ENCODE measurements at places on chromosomes 3 and 15.

DNA sequence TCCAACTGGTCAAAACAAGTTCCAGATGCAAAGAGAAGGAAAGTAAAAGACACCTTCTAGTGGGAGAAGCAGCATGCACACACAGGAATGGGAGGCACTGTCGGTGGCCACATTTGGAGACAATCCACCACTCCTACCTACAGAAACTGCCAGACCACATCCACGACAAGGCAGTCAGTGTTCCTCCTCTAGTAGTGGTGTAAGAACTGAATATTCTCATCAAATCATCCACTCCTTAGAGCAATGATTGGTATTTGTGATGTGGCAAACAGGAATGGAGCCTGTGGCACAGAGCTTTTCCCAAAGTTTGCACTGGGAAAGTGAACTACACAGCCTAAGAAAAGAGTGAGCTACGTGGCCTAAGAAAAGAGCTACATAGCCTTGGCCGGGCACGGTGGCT is 5.1 kb upstream of the SPINT1 start:
- no peak for DNase-seq

DNA sequence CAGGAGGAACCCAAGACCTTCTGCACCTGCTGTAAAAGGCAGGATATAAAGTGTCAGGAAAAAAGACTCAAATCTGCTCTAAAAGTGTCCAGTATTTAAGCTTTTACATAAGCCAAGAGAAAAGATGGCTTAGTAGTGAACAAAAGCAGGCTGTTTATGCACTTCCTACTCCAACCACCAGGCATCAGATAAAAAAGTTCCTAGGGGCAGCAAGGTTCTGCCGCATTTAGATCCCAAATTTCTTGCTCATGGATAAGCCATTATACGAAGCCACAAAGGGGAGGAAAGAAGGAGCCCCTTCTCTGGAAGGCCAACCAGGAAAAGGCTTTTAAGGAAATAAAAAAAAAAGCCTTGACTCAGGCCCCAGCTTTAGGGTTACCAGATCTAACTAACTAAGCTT is 10.6 kb upstream of the SLC9C1 start:
- no peak for DNase-seq

DNA sequence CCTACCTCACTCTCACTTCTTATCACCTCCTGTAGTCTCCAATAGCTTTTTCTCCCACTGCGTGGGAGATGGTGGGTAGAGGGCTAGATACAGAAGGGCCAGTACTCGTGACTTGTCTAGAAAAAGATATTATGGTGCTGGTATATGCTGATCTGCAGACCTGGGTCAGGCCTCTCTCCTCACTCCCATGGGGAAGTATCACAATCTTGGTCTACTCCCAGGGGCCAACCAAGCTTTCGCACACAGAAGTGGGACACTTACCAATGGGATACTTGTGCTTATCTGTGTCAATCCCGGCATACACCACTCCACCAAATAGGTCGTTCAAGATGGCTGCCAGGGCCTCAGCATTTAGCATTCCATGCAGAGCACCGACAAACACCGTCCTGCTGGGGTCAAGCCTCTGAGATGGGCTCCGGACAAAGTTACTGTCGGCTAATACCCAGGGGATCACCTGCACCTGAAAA is 9.0 kb upstream of the RPS17 start:
- no peak for DNase-seq

DNA sequence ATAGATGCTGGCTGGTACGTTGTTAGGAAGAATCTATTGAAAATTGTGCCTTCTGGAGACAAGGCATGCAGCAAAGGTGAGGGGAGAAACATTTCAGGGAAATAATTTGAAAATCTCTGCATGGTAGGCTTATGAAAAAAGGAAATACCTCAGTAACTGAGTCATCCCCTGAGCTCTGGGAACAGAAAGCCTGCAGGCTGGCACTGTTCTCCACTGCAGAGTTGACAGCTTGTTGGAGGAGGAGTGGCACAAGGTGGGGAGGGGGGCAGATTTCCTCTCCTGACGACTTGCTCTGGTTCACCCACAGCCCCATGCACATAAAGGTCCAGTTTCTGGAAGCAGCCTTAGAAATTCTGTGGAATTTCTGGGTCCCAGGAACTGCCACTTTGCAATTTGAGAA is 179.4 kb downstream of the ABHD5 start:
- no peak for DNase-seq

GRCh38 chr3:126267169-126267975 is 87.0 kb upstream of the ALDH1L1 start:
- no peak for DNase-seq

DNA sequence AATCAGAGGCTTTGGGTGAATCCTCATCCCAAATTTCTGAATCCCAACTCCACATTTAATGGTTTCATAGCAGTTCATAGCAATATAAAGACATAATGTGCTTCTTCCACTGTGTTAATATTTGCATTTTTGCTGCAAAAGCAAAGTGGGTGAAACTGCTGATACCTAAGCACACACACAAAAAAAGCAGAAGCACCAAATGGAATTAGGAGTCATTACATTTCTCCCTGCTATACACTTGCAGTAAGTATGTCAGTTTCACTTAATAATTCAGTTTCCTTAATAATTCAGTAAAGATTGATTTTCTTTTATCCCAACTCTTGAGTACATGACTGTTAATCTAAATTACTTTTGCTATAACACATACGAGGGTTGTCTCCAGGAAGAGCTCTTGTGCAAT is 48.9 kb upstream of the ALCAM start:
- DNase-seq: no peak

DNA sequence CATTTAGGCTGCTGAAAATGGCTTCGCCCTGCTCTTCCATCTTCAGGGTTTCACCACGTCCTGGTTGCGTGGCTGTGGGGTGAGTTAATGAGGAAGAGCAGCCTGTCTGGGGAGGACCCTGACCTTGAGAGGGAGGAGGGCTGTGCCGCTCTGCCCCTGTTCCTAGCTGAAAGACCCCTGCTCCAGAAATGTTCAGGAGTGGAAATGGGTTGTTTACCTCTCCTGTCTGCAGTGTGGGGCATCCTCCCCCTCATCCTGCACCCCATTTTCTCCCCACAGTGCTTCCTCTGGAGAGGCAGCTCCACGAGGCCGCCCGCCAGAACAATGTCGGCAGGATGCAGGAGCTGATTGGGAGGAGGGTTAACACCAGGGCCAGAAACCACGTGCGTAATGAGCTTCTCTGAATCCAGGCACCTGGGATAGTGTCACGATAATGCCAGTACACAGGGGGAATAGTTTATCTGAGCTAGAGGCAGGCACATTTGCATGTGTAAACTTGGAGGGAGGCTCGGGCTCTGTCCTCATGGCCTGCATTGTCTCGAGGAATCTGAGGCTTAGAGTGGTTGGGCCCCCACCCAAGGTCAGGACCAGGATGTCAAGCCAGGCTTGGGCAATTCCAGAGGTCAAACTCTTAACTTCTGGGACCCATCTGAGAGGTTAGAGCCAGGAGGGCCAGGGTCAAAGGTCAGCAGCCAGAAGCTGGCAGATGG is 4.0 kb downstream of the ANKDD1A start:
- no peak for DNase-seq

DNA sequence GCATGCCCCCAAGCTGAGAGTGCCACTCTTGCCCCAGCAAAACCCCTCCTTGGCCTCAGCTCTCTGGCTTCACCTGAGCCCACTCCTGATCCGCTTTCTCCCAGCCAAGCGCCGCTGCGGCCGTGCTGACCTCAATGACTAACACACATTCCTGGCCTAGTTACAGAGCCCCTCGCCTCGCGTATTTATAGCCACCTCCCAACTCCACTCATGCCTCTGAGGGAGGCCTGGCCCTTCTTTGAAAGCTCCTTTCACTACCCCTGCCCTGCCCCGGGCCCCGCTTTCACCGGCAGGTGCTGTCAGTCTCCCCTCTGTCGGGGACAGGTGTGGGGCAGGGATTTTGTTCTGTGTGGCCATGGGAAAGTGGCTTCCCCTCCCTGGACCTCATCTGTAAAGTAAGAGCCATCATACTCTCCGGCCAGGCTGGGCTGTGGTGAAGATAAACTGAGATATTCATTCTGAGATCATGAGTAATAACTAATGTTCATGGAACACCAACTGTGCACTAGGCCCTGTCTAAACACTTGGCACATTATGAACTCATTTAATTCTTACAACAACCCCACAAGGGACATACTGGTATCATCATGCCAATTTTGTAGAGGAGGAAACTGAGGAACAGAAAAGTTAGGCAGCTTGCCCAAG is 13.2 kb upstream of the ATP2B2 start:
- DNase-seq: peak; percentile 38

GRCh38 chr3:60086811-60087210 is 1037.0 kb upstream of the CFAP20DC start:
- no peak for DNase-seq

- DNase-seq: no peak
Observed at GRCh38 chr15:29734917-29735572, 87.2 kb downstream of the TJP1 start.

DNA sequence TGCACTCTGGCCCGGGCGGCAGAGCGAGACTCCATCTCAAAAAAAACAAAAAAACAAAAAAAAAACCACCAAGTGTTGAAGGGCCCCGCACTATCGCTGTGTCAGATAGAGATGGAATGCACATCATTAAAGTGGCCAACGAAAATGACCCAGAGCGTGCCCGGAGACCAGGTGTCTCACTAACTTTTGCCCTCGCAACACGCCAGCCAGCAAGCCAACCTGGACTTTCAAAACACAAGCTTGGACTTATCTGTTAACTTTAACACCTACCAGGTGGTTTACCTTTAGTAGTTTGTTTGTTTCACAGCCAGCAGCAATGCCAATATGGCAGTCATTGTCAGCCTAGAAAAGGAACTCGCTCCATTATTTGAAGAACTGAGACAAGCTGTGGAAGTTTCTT is 28.6 kb downstream of the FAM174B start:
- DNase-seq: no peak

GRCh38 chr3:133905376-133905775 is 9.7 kb upstream of the RAB6B start:
- DNase-seq: no peak

GRCh38 chr3:113896930-113897329 is 50.9 kb upstream of the ZDHHC23 start:
- no peak for DNase-seq

DNA sequence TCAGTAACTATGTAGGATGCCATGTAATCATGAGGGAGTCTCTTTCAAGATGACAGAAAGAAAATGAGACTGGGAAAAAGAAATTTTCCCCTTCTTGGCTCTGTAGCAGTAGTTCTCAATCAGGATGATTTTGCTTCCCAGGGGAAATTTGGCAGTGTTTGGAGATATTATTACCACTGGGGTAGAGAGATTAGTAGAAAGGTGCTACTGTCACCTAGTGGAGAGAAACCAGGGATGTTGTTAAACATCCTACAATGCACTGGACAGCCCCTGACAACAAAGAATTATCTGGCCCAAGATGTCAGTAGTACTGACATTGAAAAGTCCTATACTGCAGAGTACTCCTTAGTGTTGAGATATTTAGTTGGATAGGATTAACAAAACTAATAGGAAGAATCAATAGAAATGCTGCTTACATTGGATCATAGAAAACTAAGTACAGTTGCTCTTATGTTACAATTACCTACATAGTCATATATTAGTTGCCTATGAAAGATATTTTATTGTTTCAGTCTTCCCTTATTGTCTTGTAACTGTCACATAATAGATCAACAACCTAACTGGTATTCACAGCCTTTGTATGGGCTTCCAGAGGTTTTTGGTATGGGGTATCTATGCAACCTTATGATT is 433.3 kb downstream of the RAP2B start:
- DNase-seq: no peak

- no peak for DNase-seq
Observed at GRCh38 chr3:98972720-98973119, 71.2 kb upstream of the DCBLD2 start.

- DNase-seq: no peak
Observed at GRCh38 chr15:69843276-69843899, 254.3 kb downstream of the TLE3 start.

DNA sequence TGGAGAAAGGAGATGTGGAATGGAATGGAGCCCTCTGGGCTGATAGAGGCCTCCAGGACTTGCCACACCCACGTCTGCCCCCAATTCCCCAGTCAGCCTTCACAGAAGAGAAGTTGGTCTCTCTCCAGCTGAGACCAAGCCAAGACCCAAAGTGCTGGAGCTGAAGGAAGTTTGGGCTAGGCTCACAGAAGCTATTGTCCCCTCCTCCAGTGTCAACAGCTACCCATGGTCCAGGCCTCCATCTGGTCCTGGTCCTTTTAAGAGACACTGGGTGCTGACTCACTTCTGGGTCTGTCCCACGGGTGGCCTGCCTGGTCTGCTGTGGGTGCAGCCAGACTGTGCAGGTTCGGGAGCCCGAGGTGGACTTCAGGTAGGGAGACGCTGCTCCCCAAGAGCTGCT is 179.8 kb downstream of the APBA2 start:
- DNase-seq: no peak

DNA sequence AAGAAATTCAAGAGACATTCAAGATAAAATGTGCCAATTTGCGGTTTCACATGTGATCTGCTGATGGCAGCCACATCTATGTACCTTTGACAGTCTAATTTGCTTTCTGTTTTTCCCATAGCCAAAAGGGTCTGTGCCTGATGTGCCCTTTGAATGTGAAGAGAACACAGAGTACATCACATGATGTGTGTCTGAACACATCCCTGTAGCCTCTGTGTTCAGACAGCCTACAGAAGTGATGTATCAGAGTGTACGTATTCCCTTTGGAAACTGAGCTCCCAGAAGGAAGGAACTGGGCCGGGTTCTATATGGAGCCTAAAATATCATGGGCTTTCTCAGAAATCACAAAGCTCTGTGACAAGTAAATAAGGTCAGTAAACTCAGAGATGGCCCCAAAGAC is 52.4 kb downstream of the BOC start:
- no peak for DNase-seq

DNA sequence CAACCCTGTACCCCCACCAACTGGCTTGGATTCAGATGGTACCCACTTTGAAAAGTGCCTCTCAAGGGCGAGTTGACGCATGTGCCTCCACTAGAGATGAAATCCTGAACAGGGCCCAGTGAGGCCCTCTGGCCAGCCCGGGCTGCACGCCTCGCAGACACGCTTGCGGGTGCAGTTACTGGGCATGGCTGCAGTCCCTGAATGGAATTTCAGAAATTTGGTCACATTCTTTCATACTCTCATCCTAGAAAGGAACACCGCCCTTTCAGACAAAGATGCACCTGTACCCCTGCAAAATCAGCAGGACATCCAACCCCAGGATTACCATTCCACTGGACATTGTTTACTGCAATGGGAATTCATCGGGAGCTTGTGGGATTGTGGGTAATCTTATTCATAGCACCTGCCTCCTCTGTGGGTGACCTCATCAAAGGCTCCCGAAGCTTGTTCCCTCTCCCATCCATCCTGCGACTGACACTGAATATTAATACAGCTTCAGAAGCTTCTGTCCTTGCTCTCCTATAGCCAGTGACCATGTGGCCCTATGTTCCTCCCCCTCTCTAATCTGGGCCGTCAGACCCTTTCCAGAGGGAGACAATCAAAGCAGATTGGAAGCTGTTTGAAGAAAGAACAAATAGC is 42.5 kb upstream of the TPM1 start:
- DNase-seq: no peak

DNA sequence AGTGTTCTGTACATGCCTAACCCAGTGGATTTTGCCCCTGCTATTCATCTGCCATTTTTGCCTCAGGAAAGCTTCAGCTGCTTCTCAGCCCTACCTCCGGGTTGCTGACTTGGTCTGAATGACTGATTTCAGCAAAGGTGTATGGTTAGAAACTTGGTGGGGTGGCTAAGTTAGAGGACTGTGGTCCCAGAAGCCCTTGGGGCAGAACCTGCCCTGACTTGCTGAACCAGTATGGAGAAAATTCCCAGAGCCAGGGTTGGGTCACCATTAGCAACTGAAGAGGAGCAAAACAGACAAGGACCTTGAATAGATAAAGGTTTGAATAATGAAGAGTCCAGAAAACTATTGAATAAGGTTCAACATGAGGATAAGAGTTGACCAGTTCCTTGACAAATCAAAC is 6.1 kb upstream of the WWTR1 start:
- no peak for DNase-seq
